ENCODE measurements at places on chromosomes 13 and 19.

- peak; percentile 32 for DNase-seq
These were observed at the start of gene AZU1 for GRCh38 chr19:827710-828321. Gene AZU1 (plus strand): TSS chr19:827837. CDS start chr19:827847, 10 bp downstream.

DNA sequence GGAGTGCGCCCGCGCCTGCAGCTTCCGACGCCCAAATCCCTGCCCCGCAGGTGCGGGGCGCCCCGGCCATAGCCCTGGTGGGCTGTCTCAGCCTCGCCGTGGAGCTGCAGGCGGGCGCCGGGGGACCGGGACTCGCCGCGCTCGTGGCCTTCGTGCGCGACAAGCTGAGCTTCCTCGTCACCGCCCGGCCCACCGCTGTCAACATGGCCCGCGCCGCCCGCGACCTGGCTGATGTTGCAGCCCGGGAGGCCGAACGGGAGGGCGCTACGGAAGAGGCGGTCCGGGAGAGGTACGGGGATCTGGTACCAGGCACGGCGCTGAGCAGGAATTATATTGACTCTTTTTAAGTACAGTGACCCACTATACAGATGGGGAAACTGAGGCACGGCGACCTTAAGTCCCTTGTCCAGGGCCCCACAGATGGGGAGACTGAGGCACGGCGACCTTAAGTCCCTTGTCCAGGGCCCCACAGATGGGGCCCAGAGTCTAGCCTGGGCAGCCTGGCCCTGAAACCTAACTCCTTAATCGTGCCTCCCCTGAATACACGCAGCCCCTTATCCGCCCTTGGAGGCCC lies 586 bp downstream of the MRI1 start:
- DNase-seq, result no peak

DNA sequence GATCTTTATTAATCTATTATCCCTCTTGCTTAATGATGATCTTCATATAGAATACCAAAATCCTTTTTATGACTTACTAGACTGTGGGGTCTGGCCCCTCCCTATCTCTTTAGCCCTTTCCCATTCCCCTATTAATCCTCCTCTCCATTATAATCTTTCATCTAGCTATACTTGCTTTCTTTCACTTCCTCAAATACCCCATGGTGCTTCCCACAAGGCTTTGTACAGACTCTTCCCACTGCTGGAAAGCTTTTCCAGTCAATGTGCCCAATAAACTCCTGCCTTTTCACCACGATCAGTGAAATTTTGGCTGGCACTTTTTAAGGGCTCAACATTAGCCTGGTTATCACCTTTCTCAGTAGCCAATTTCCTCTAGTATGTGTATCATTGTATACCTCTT lies 3.2 kb upstream of the EBPL start:
- no peak for DNase-seq

DNA sequence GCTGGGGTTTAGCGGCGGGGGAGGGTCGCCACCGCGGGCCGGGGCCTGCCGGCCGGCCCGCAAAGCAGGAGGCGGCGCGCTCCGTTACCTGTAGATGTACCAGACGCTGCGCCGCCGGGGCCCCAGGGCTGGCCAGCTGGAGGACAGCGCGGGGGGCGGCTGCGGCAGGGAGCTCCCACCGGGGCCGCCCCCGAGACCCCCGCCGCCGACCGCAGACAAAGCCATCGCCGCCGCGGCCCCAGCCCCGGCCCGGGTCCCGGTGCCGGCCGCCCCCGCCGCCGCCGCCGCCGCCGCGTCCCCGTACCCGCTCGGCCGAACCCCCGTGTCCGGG lies 24.8 kb downstream of the SHANK1 start:
- no peak for DNase-seq

DNA sequence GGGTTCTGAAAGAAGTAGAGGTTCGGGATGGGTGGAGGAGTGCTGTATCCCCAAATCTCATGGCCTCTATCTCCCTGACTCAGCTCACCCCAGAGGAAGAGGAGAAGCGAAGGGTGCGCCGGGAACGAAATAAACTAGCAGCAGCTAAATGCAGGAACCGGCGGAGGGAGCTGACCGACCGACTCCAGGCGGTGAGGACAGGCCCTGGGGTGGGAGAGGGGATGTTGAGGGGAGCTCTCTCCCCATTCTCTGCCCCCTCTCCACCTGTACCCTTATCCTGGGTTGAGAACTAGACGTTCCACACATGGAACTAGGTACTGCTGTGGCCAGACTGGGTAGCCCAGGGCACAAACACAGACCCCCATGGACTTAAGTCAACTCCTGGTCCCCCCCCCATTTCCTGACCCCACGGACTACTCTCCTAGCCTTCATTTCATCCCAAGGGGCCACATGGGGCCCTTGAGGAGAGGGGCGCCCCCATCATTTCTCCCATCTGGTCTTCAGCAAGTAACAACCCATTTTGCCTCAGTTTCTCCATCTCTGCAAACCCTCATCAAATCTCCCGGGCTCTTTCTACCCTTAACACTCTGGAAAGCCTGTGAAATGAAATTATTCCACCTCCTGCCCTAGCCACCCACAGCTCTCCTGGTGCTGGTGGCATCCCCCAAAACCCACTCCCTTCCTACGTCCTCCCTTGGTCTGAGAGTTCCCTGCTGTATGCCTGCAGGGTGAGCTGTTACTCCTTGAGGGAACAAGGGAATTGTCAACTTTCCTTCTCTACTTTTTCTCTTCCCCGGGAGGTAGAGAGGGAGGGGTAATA lies 3.5 kb downstream of the FOSB start:
- no peak for DNase-seq

Data from PC-9 (cell line).